ENCODE measurements at places on chromosomes 16 and 17. TPM values are rescaled to one million over a fixed set of nuclear protein-coding genes. Genes with fewer than 3 reads are reported as not detected.

- DNase-seq = no peak
Observed at GRCh38 chr16:84085271-84085667, 31.5 kb downstream of the MBTPS1 start.

ZMYND15 gene
- total RNA-seq = not detected

- DNase-seq = no peak
Observed at GRCh38 chr17:57260325-57261083, 4.2 kb downstream of the MSI2 start.

CDH1 gene
- total RNA-seq = 38.6 TPM

ARHGDIG gene
- total RNA-seq = 5.3 TPM

ABCC12 gene
- total RNA-seq = not detected

HOXB7 gene
- not detected for total RNA-seq

SLC12A3 gene
- total RNA-seq = not detected

- DNase-seq = no peak
Observed at GRCh38 chr16:11105038-11105903, 150.7 kb downstream of the SOCS1 start.

- DNase-seq = no peak
Observed at GRCh38 chr17:29331708-29332085, 37.7 kb upstream of the NUFIP2 start.

GRCh38 chr17:8847891-8848290 lies 19.6 kb downstream of the PIK3R6 start:
- no peak for DNase-seq

MRC2 gene
- total RNA-seq = 80.5 TPM

DNA sequence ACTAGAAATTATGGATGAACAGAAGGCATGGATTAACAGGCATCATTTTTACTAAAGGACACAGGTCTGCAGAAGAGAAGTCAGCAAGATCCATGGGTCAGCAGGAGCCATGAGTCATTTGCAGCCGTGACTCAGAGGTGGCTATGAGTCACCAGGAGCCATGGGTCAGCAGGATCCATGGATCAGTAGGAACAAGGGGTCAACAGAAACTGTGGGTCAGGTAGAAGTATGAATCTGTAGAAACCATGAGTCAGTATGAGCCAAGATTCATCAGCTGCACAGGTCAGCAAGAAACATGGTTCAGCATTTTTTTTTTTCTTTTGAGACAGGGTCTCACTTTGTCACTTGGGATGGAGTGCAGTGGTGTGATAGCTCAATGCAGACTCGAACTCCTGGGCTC lies 58.2 kb upstream of the HS3ST4 start:
- DNase-seq = no peak

DNA sequence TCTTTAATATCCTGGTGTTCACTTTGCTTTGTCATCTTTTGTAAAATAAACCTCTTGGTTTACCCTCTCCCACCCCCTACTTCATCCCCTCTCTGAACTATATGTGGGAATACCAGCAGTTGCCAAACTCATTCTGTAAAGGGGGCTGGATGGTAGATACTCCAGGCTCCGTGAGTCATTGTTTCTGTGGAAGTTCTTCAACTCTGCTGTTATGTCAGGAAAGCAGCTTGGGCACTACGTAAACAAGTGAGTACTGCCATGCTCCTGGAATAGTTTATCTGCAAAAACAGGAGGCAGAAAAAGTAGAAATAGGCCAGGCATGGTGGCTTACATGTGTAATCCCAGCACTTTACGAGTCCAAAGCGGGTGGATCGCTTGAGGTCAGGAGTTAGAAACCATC lies 17.6 kb downstream of the MVP start:
- DNase-seq = no peak

DNA sequence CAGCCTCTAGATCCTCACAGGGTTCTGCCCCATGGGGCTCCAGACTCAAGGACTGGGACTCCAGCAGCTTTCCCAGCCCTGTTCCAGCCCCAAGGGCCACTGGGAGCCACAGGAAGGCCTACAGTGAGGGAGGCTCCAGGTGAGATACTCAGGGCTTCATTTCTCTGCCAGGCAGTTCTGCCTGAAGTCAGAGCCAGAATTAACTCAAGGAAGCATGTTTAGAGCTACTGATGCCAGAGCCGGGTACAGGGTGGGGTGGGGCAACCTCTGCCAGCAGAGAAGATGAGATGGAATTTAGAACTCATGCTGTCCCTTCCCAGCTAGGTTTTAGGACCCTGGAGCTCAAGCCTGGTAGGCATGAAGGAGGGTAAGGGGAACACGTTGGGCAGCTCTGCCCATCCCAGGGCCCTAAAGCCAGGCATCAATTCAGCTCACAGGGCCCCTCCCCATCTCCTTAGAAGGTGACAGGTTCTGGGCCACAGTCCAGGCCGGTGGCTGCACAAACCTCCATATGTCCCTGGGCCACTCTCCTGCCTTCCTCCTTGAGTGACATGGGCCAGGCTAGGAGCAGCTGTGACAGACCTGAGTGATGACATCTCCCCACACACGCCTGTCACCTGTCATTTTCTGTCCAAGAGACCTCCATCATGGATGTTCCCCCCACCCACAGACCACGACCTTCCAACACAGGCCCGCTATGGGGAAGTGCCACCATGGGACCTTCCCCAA lies 24.5 kb upstream of the SPPL2C start:
- no peak for DNase-seq

ITGB3 gene
- total RNA-seq = 0.35 TPM

DNA sequence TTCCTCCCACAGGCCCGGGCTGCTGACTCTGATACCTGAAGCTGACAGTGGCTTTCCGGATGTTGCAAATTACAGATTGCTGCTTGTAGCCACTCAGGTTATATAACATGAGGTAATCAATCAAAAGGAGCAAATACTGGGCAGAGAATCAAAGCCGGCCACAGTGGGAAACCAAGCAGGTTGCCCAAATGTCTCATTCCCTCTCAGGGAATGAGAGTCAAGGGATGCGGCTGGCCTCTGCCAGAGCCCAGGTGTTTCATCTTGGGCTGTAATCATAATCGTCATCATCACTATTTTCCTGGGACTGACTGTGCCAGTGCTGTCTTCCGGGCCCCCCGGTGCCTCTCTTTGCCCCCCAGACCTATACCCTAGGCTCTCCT lies 292.4 kb upstream of the FOXF1 start:
- DNase-seq = no peak

- DNase-seq = no peak
Observed at GRCh38 chr16:64144617-64145016, 977.2 kb downstream of the CDH11 start.

GRCh38 chr17:77746896-77747554 lies 211.5 kb upstream of the TNRC6C start:
- peak; percentile 69 for DNase-seq

GRCh38 chr16:89268987-89269735 lies 51.7 kb downstream of the ZNF778 start:
- DNase-seq = no peak

GRCh38 chr16:27982184-27982583 lies 81.3 kb downstream of the GSG1L start:
- DNase-seq = no peak

DNA sequence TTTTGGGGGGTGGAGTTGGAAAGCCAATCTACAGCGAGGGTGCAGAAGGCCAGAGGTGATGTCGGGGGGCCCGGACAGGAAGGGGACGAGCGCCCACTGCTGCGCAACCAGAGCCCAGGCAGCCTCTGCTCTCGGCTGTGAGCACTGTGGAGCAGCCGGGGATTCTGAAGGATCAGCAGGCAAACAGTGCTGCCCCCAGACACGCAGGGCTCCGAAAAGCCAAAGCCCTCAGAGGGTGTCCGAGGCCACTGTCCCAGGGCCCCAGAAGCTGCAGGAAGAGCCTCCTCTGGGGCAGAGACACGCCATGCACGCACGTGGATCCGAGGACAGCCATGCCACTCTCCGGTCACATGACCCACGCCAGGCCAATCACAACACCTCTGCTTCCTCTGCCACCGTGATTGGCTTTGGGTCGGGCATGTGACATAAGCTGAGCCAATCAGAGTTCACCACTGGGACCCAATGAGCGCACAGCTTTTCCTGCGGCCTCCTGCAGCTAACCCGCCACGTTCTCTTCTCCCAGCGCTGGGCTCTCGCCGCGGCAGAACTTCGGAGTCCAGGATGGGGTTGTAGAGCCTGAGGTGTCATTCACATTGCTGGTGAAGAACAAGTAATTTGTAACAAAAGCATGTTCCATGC lies 40.7 kb downstream of the ACTG1 start:
- DNase-seq = peak; percentile 91

DNA sequence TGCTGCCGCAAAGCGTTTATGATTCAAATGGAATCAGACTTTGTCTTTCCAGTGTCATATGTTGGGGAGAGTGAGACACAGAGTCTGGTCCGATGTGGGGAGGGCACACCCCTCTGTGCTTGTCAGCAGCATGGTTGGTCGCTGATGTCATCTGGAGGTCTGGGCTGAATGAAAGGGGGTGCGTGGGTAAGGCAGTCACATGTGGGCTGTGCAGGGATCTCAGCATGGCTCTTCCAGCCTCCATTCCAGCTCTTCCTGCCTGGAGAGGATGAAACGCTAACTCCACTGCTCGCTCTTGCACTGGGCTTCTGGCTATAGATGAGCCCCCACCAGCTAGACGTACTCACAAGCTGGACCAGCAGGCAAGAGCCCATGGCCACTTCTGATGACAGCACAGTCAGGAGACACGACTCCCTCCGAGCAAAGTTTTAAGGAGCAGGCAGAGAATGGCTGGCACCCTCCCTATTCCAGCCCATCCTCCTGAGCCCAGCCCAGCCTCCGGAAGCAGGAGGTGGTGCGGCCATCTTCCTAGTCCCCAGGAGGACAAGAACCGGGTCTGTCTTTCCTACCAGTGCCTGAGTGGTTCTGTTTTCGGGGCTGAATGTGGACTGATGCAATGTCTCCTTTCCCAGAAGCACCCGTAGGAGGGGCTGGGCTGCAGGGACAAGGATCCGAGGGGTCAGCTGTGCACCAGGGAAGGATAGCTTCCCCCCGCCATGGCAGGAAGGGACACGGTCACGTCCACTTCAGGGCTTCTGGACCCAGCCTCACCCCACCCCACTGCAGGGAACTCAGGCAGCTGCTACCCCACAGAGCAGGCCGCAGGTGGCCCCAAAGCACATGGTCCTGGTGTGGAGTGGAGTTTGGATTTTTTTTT lies 41.5 kb upstream of the CBFA2T3 start:
- DNase-seq = no peak

SLC5A11 gene
- not detected for total RNA-seq

DNA sequence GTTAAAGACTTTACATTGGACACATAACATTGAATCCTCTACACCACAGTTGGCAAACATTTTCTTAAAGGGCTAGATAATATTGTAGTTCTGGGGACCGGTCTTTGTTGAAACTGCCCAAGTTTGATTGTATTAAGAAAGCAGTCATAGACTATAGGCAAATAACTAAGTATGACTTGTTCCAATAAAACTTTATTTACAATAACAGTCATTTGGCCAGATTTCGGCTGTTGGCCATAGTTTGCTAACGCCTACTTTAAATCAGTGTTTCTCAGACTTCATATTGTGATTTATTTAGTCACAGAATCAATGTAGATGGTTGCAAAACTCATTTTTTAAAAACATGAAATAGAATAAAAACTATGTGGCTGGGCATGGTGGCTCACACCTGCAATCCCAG lies 531.8 kb downstream of the XYLT1 start:
- DNase-seq = no peak

DNA sequence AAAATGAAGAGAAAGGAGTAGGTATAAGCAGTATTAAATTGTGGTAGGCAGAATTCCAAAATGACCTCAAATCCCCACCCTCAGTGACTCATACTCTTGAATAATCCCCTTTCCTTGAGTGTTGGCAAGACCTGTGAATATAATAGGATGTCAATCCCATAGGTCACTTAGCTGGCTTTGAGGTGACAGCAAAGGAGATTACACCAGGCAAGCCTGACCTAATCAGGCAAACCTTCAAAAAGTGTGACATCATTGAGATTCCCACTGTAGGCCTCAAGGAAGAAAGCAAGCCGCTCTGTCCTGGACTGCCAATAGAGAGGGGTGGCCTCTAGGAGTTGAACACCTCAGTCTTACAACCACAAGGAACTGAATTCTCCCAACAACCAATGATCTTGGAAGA lies 535.2 kb downstream of the RBFOX1 start:
- no peak for DNase-seq

GPR179 gene
- 0.07 TPM for total RNA-seq

- no peak for DNase-seq
Observed at GRCh38 chr17:69175625-69176456, 34.1 kb upstream of the ABCA6 start.

DNA sequence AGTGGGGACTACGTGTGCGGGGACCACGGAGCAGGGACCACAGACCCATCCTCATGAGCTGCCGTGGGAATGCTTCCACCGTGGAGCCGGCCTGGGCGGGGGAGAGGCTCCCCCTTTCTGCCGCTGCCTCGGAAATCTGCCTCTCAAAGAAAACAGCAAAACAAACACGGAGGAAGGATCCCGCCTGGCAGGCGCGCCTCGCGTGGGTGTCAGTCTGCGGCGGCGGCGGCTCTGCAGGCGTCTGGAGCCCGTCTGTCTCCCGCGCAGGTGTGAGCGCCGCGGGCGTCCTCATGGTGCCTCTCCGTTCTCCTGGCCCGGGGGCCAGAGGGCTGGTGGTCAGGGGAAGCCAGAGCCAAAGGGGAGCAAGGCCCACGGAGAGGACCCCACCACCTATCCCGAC lies 27.5 kb downstream of the GSE1 start:
- DNase-seq = no peak
